Activated CD4-positive, alpha-beta T cell treated with anti-CD3 and anti-CD28 coated beads for 1 hour (primary cell): ENCODE measurements at places on chromosomes 1 and 21.

DNA sequence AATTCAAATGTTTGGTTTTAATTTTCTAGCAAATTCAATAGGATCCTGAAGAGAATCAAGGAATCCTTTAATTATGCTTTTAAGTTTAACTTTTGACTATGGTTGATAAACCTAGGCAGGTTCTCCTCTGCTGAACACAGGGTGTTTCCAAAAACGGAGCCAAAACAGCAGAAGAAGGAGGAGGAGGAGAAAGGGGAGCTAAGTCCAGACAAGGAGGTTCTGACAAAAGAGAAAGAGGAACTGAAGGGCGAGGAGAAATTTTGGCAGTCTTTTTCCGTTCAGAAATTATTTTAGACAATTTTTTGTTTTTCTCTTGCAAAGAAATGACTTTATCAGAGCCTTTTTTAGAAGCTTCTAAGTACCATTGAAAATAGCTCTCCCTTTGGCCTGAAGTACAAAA lies 33.2 kb upstream of the FNBP1L start:
- no peak for DNase-seq

GRCh38 chr1:54361342-54361741 lies 44.9 kb downstream of the SSBP3 start:
- DNase-seq = no peak

DNA sequence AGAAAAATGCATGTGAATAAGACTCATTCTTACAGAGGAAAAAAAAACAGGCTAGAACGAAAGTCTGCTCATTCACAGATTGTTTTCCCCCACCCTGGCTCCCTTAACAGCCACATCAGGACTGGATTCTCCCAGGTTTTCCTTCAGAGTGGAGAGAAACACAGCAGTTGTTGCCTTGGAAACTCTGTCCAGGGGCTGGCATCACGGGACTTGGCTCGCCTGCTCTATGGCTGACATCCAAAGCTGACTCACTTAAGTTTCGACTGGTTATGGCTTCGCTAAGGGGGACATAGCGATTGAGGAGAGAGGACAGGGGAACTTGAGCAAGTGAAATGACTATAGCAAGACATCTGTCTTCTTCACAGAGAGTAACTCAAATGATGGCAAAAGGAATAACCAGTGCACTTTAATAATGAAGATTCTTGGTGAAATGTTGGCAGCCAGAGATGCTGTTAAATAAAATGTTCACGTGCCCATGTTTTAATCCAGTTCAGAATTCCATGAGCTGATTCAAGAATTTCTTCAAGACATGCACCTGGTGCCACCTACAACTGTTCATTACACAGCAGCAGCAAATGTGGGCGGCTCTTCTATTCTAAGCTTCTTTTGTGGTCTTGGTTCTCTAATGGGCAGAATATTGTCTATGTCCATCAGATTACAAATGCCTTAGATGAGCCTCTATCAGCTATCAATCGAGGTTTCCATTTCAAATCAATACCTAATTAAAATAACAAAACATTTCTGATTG lies 21.8 kb downstream of the MIS18A start:
- no peak for DNase-seq

DNA sequence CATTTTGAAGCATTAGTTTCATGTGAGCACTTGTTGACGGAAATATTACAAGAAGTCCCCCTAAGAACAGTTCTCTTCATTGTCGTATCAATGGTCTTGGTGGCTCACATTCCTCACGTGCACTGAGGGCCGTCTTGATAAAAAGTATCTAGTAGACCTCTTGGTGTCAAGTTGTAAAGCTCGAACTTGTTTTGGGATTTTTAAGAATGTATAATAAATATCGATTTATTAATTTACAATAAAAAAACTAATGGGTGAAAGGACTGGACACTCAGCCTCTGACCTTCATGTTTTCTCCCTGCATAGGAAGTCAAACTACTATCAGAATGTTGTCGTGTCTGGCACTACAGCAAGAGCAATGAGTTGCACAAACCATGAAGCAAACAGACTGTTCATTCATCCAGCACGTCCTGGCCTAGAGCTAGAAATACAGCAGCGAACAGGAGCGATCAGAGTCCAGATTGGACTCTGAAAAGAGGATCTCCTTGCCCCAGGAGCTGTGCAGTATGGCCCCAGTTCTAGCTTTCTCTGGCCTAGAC lies 319.2 kb downstream of the SMYD3 start:
- DNase-seq = no peak

DNA sequence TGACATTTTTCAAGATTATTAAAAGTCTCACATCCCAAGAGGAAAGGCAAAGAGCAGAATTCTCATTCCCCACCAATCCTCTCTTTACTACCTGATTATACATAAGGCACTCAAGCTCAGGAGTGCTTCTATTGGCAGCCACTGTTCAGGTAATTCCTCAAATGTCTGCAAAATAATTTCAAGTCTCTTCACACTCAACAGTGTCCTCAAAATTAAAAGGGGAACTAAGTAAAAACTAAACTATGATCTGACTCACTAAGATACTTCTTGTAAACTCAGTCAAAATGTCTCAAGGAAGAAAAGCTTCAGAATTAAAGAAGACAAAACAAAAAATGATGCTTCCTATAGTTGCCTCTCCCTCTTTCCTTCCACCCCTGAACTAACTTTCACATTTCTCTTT lies 135.6 kb downstream of the GPATCH2 start:
- DNase-seq = no peak

GRCh38 chr1:173017792-173018191 lies 32.9 kb downstream of the TNFSF18 start:
- DNase-seq = no peak

DNA sequence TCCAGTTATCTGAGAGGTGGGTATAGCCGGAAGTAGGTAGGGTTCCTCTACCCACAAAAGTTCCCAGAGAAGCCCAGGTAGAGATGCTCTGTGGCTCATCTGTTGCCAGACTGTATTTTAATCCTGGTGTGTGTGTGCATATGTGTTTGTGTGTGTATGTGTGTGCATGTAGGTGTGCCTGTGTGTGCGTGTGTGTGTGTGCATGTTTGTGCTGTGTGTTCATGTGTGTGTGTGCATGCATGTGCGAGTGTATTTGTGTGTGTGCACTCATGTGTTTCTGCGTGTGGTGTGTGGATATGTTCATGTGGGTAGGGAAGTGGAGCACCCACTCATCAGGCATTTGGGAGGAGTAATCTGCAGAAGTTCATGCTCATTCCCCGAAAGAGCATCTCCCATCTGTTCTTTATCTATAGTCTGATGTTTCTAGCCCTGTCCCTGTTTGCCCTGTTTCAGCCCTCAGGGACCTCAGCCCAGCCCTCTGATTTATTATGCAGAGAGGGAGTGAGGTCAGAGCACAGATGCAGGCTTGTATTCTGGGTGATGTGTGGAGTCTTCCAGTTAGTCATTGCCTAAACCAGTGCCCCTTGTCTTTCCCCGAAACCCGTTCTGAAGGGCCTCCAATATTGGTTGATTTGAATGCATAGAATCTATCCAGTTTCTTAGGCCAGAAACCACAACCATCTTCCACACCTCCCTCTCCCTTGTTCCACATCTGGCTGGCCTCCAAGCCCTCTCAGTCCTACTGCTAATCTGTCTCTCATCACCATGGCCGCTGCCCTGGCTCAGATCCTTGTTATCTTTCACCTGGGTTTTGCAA lies 69.1 kb downstream of the DISC1 start:
- no peak for DNase-seq
